IPS DF 6.9 (cell line): ENCODE measurements at places on chromosomes 2 and 18.

DNA sequence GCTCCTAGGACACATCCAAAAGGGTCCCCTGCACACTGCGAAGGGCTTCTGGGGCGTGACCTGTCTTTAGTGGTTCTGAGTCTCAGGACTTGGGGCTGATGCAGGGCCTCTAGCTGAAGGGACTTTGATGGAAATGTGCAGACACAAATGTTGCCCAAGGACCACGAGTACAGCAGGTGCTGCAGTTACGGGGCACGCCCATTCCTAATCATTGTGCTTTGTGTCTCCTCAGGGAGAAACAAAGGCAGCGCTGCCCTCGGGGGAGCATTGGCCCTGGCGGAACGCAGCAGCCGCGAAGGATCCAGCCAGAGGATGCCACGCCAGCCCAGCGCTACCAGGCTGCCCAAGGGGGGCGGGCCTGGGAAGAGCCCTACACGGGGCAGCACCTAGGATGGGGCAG, 8.0 kb downstream of the TUBA3E start:
- DNase-seq = no peak

DNA sequence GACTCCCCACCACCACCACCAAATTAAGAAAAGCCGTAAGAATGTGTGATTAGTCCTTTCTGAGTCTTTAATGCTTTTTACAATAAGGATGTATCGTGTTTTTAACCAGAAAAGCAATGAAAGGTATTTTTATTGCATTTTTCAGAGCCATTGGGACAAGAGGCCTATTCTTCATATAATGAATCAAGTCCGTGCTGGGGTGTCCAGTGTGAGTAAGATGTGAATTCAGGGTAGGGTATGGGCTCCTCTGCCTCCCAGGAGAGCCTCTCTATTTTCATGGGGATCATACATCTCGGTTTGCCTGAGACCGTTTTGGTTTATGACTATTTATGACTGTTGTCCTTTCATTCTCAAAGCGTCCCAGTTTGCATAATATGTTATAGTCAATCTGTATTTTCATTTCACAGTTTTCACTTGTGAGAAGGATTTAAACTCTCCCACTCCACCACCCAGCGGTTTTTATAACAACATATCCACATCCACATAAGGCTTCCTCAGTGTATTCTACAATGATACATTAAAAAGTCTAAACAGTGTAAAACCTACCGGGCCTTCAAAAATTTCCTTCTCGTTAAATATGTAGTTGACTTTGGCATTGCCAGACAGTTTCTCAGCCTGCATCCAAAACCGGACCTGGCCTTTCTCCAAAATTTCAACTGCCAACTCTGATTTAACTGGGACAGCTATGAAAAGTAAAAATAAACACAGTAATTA, 80.8 kb upstream of the LPIN2 start:
- DNase-seq = no peak

GRCh38 chr2:224595518-224595917, 10.4 kb upstream of the CUL3 start:
- DNase-seq = no peak

DNA sequence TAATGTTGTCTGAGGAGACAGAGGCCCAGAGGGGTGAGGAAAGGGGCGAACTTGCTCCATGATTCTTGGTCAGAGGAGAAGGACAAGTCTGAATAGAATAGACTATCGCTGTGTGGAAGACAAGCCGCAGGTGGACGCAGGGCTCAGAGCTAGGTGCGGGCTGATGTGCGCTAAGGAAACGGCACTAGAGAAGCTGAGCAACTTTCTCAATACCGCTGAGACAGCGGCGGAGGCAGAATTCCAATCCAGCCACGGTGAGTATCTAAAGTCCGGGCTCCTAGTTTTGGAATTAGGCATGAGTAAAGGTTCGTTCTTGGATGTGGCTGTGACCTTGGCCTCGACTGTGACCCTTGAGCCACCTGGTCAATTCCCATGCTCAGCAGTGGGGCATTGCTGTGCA, 47.8 kb downstream of the CAPN13 start:
- no peak for DNase-seq

DNA sequence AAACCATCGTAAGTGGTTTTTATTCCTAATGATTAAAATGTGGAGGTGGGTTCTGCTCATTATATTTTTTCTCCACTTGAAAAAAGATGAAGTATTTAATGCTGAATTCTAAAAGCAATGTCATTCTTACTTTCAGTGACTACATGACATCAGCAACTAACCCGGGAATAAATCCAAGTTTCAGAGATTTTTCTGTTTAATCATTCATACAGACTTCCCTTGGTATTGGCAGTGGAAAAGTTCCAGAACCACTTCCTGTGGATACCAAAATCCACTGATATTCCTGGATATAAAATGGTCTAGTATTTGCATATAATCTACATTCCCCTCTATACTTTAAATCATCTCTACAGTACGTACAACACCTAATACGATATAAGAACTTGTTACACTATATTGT, 128.6 kb downstream of the ZNF532 start:
- DNase-seq = no peak

DNA sequence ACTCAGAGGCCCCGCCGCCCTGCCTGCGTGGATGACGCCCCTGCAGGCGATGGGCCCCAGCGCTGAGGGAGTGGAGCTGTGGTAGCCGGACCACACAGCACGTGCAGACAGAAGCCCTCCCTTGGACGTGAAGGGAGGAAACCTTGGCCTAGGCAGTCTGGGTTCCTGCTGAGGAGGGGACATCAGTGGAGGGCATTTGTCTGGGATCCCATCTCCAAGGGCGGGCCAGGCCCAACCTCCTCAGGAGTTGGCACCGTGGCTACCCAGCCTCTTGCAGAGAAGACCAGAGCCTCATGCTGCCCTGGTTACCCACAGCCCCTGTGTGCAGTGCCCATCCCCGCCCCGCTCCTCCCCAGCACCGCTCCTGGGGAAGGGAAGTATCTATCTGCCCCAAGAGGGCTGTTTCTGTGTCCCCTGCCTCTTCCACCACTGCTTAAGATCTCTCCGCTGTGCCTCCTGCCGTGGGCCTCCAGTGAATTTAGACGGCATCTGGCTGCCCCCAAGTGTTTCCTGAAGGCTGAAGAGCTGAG, 241.8 kb downstream of the KLHL29 start:
- DNase-seq = no peak

DNA sequence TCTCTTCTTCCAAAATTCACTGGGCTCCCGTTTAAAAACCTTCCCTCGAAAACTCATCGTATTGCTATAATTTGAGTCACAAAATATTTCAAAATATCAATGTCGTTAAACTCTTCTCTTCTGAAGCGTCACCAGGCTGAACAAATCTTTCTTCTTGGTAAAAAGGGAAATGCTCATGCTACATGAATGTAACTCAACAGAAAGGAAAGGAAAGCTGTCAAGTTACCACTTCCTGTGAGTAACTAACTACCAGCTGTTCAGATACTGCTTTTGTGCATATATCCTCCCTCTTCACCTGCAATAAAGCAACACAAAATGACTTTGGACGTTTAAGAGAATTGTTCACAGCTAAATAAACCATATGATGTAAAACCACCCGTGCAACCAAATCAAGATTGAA, 95.4 kb downstream of the DOCK10 start:
- DNase-seq = no peak

GRCh38 chr2:86281066-86281700, 56.2 kb downstream of the REEP1 start:
- DNase-seq = no peak

- no peak for DNase-seq
These were observed 35.0 kb downstream of the RTN4 start for GRCh38 chr2:55014962-55015939.

DNA sequence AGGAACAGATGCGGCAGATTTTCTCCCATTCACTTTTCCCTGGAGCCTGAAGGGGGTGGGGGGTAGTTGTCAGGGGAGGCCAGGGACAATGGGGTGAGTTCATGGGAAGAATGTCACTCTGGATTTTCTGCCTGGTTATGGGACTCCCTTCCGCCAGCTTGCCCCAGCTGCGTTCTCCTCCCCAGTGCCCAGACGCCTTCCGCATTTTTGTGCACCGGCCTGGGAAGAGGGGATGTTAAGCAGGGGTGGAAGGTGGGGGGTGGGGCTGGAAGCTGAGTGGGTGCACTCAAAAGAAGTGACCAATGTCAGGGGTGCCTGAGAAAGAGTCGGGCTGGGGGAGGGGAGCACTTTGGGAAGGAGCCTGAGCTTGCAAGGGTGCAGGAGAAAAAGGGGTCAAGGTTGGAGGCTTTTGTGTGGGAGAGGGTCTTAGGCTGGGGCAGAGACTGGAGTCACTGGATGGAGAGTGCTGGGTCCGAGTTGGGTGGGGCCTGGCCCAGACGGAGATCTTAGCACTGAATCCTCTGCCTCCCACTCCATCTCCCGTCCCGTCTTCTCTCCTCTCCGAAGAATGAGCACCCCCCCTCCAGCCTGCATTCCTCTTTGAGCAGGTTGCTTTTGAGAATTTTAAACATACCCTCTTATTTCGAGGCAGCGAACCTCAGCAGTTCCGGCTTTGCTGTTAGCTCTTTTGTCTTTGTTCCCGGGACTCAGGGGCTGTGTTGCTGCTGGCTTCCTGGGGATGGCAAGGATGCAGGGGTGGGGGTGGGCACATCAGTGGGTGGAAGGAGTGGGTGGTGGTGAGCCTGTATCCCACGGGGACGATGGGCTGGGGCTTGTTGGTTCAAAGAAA, 2.7 kb downstream of the IGFBP2 start:
- no peak for DNase-seq

DNA sequence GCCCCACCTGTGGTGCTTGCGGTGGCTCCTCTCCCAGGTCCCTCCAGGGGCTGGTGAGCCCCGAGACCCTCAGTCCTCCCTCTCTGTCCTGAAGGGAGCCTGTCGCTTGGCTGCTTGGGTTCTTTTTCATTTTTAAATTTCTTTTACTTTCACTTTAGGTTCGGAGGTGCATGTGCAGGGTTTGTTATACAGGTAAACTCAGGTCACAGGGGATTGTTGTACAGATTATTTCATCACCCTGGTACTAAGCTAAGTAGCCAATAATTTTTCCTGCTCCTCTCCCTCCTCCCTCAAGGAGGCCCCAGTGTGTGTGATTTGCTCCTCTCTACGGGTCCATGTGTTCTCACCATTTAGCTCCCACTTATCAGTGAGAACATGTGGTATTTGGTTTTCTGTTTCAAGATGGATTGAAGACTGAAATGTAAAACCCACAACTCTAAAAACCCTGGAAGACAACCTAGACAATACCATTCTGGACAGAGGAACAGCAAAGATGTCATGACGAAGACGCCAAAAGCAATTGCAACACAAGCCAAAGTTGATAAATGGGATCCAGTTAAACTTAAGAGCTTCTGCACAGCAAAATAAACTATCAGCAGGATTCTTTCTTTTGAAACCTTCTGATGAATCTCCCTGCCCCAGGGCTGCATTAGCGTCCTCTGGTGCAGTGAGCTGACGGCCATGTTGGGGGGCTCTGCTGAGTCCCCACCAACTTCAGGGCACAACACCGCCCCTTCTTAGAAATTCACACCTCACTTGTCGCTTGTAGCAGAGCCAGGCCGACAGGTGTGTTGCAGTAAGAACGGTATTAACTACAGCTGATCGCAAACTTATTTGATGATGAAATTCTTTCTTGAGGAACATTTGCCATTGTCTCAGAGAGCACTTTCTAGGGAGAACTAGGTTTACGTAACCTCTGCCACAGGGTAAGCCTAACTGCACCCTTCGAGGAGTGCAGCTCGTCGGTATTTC, 135.3 kb downstream of the ZNF236 start:
- no peak for DNase-seq

DNA sequence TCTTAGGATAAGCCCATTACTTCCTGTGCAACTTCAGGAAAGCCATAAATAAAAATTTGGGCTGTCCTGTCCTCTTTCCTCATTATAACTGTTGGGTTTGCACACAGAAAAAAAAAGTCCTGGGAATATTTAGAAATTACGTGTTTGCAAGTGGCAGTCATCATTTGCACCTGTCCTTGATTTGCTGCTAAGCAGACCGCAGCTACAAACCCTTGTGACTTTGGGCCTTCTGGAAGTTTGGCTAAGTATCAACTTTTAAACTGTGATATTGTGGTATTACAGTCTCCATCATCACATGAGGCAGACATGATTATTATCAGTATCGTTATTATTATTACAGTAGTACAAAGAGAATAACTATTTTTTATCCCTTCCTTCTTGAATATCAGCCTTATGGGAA, 260.7 kb upstream of the SESTD1 start:
- DNase-seq = no peak

- no peak for DNase-seq
These were observed 45.3 kb downstream of the ADCYAP1 start for GRCh38 chr18:949724-950631.

DNA sequence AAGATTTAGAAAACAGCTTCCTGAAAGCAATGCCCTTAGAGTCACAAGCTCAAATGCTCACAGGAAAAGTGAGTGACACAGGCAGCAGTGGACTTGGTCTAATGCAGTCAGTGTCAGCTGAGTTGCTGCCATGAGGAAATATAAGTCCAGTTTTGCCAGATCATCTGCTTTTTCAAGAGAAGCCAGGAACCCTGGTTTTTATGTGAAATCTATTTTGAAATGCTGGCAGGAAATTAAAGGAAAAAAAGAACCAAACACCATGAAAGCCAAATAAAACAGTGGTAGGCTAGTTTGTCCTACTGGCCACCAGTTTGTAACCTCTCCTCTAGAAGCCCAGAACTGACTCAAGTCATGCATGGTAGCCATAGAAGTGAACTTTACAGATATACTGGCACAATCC, 109.2 kb downstream of the THADA start:
- DNase-seq = no peak

DNA sequence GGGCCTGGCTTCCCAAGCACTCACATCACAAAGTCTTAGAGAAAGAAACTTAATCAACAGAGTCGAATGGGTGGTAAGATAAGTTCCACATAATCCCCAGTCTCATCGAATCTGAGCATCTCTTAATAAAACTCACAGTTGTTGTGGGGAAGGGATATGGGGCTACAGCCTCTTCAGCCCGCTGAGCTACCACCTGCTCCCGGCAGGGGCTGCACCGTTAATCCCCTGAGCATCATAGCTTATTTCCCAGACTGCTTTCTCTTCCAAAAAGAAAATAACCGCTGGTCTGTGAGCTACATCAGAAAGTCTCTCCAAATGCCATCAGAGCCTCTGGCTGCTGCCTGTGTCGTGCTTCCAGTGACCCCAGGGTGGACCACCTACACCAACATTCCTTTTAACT, 139.4 kb upstream of the CELF4 start:
- DNase-seq = no peak

- DNase-seq = no peak
These were observed 575.3 kb upstream of the RAB6C start for GRCh38 chr2:129404000-129404685.

- DNase-seq = no peak
These were observed 78.6 kb downstream of the FAM228A start for GRCh38 chr2:24253303-24253919.

- DNase-seq = no peak
These were observed 40.0 kb downstream of the STAT1 start for GRCh38 chr2:190973726-190974628.

- DNase-seq = no peak
These were observed 24.5 kb downstream of the PIAS2 start for GRCh38 chr18:46892842-46893241.
